ENCODE measurements at places on chromosomes 3 and 15.

GRCh38 chr3:154615471-154615870 is 185.5 kb upstream of the GPR149 start:
- DNase-seq, result no peak

DNA sequence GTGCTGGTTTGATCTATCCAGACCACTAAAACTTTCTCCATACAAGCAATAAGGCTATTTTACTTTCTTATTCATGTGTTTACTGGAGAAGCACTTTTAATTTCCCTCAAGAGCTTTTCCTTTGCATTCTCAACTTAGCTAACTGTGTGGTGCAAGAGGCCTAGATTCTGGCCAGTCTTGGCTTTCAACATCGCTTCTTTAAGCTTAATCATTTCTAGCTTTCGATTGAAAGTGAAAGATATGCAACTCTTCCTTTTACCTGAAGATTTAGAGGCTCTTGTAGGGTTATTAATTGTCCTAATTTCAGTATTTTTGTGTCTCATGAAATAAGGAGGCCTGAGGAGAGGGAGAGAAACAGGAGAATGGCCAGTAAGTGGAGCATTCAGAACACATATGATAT is 234.8 kb upstream of the GADL1 start:
- DNase-seq, result no peak

GRCh38 chr15:48636511-48636910 is 9.0 kb downstream of the FBN1 start:
- no peak for DNase-seq

DNA sequence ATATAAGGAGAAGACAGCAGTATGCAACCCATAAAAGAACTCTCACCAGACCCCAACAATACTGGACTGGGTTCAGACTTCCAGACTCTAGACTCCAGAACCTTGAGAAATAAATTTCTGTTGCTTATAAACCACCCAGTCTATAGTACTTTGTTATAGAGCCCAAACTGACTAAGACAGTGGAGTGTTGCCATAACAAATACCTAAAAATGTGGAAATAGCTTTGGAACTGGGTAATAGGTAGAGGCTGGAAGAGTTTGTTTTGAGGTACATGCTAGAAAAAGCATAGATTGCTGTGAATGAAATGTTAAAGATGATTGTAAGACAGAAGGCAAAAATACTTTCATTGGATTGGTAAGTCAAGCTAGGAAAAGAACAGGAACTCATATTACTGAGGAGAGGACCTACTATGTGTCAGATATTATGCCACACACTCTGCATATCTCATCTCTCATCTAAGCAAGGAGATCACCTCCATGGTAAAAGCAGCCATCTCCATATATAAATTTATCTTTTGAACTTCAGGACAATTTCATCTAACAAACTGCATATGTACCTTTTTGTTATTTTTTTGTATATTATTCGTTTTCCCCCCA is 67.4 kb upstream of the FNDC3B start:
- no peak for DNase-seq

DNA sequence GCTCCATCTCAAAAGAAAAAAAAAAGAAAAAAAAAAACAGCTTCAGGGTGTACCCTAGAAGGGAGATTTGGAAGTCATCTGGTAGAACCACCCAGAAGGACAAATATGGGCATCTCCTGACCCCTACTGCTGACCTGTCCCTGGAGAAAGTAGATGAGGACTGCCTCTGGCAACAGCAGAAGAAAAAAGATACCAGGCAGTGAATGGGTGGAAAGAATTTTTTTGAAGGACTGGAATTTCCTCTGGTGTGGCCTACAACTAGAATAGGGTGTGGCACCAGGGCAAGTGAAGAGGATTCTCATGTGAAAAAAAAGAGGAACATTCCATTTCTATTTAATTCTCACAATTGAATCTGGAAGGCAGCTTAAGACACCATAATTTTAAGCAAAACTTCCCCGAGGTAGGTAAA is 3.1 kb downstream of the ANXA2 start:
- DNase-seq, result no peak

DNA sequence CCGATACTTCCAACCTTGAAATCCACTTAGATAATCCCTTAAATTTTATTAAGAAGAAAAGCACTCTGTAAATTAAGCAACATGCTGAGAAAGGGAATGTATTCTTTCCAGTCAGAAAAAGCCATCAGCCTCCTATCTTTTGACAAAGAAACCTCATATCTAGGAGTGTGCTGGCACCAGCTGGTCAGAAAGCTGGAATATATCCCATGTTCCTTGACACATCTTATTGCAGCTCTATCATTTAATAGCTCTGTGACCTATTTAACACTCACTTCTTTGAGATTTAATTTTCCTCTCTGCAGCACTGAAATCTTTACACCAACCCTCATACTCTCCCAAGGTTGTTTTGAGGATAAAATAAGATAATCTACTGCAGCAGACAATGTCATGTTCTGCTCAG is 30.4 kb upstream of the CAPN7 start:
- DNase-seq, result no peak

DNA sequence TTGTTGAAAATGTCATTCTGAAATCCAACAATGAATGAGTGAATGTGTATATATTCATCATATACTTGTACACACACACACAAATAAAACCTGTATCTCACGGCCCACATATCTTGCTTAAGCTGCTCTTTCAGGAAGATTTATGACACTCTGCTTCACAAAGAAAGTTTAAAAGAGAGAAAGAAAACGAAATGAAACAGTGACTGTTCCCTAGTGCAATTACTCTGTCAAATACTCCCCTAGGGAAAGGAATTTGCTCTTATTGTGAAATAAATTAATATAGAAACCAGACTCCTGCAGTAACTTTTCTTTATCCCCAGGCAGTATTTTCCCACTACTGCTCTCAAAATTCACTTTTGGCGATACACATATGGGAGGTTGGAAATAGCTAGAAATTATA is 329.1 kb downstream of the VPS13C start:
- no peak for DNase-seq

DNA sequence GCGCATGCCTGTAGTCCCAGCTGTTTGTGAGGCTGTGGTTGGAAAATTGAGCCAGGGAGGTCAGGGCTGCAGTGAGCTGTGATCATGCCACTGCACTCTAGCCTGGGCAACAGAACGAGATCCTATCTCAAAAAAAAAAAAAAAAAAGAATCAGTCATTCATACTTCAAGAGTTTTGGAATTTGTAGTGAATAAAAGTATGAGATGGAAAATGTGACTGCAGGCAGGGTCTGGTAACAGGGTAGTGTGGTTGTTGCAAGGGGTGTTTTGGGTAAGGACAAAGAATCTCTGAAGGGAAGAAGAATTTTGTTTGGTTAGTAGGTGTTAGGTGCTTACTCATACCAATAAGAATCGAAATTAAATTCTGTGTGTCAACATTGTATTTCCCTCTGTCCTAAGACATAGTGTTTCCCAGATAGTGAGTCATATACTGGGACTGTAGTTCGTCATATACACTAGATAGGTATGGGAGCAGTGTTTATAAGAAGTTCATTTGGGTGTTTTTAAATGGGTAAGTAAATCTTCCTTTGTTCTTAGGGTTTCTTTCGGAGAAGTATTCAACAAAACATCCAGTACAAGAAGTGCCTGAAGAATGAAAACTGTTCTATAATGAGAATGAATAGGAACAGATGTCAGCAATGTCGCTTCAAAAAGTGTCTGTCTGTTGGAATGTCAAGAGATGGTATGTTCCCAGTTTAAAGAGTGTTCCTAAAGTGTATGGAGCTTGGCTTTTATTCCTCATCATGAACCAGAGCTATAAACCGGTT is 14.2 kb downstream of the NR1D2 start:
- DNase-seq, result no peak

DNA sequence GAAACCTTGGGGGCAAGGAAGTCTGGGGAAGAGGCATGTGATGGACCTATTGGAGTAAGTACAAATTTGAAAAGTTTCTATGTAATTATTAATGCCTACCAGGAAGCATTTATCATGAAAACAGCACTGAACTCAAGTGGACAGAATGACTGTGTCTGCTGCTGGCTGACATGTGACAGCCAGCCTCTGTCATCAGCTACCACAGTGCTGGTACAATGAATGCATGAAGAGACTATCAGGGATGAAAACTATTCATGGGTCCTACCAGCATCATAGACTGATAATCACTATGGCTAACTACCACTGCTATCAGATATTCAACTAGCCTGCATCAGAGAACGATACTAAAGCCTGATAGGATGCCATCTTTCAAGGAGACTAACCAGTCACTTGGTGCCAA is 193.5 kb downstream of the RAP2B start:
- no peak for DNase-seq

- DNase-seq, result no peak
These were observed 11.5 kb downstream of the CCDC80 start for GRCh38 chr3:112629425-112629824.

GRCh38 chr3:54137311-54137710 is 15.0 kb downstream of the CACNA2D3 start:
- DNase-seq, result no peak

- no peak for DNase-seq
These were observed 20.8 kb upstream of the NR2C2 start for GRCh38 chr3:14926592-14926991.

DNA sequence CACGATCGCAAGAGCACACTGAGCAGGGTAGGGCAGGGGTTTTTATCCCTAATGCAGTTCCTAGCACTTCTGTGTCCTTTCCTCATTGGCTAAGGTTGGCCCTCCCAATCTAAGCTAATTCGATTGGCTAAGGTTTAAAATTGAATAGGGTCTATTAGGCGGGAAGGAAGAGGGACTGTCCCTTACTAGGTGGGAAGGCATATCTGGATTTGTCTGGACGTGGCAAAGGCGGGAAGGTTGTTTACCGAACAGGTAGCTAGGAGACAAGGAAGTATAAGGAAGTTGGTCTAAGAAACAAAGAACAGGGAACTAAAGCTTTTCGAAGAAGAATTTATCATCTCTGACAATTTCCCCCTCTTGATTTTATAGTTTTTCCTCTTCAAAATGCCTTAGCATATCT is 24.8 kb upstream of the ATG7 start:
- DNase-seq, result no peak

- no peak for DNase-seq
These were observed 225.8 kb upstream of the UMPS start for GRCh38 chr3:124504332-124505059.

DNA sequence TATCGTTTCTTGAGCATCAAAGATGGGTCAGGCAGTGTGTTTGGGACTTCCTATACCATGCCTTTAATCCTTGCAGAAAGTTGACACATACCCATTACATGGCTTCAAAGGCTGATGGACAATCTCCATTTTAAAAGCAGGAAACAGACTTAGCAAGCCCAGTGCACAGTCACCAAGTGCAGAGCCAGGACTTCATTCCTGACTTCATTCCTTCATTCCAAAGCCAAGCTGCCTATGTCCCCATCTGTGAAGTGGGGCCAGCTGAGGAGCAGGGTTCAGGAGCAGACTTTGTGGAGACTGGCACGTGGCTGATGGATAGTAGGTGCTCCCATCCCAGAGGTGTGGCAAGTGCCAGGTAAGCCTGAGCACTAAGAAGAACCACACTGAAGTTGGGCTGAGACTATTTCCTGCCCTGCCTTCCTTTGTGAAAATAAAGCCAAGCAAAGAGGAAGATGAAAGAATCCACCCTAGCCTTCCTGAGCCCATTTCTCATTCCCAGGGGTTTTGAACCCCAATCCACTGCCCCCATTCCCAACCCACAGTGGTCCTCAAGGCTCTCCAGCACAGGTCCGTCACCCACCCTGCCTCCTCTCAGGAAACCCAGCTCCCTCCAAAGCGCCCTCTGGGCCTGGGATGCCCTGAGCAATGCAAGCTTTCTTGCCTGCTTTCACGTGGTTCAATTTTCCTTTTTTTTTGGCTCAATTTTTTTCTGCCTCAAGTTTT is 1.8 kb downstream of the CX3CR1 start:
- DNase-seq, result no peak

GRCh38 chr3:11140030-11140712 is 14.1 kb upstream of the HRH1 start:
- DNase-seq, result no peak

DNA sequence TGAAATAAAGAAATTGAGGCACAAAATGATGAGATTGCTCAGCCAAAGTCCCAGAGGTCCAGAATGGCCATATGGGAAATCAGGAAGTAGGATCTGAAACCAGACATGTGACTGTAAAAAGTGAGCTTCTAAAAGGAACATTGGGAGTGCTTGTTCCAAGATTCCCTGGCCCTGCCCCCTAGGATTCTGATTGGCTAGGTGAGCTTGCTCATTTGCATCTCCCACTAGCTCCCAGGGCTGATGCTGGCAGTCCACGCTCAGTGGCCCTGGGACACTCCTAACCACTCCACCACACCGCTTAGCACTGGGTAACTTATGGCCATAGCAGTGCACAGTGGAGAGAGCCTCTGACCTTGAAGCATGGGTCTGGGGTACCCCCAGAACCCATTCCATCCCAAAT is 326.7 kb downstream of the NTRK3 start:
- DNase-seq, result no peak

GRCh38 chr3:16739541-16740105 is 134.4 kb upstream of the DAZL start:
- no peak for DNase-seq

Data from neural crest cell (in vitro differentiated cells).